ENCODE measurements at places on chromosomes 3 and 15.

DNA sequence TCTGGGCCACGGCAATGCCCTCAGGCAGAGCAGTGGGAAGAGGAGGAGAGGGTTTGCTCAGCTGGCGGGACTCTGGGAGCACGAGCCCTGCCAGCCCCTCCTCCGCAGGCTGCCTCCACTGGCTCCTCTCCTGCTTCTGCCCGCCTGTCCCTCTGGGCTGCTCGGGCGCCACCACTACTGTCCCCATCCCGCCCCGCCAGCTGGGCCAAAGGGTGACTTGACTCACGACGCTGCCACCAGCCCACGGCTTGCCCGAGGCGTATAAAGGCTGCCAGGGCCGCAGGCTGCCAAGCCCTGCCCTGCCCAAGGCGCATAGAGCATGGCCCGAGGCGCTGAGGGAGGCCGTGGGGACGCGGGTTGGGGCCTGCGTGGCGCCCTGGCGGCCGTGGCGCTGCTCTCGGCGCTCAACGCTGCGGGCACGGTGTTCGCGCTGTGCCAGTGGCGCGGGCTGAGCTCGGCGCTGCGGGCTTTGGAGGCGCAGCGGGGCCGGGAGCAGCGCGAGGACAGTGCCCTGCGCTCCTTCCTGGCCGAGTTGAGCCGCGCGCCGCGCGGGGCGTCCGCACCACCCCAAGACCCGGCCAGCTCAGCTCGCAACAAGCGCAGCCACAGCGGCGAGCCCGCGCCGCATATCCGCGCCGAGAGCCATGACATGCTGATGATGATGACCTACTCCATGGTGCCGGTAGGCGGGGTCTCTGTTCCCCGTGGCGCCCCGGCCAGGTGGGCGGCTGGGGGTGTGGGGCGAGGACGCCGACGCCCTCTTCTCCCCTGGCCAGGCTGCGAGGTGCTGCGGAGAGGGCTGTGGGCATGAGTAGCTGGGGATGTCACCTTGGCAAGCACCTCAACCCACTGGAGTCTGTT lies at the start of gene GLDN:
TSS of gene GLDN (plus strand) at position 290 of the 861 bp plus-strand sequence. CDS start at position 320, 30 bp downstream.
- DNase-seq = no peak

DNA sequence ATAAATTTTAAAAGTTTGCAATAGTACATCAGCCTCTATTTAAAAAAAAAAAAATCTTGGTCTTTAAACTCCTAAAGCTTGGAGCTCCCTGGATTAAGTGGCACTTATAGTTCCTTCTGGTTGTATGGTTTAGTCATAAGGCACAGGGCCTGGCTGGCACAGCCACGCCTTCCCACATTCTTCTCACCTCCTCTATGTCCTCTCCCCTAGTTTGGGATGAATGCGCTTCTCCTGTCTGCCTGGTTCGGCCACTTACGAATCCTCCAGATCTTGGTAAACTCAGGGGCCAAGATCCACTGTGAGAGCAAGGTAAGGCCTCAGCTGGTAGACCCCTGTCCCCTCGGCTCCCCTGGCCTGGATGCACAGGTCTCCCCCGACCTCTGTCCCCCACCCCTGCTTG lies 10.0 kb downstream of the ANKDD1A start:
- no peak for DNase-seq

- DNase-seq = no peak
Measured at GRCh38 chr15:93585012-93585411, 496.0 kb upstream of the RGMA start.

DNA sequence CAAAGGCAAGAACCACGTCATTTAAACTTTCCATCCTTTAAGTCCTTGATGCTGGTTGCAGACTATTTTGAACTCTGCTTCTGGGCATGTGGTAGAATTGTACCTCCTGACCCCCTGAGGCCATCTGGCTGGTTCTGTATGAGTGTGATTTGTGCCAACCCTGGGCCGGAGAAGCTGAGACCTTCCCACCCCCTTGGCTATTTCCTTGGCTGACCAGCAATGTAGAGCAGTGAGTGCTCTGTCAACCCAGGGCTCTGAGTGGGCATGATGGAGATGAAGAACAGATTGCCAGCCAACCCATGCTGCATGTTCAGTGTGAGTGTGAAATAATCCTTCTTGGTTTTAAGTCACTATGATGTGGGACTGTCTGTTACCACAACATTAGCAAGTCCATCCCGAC lies 82.1 kb upstream of the RASGRP1 start:
- DNase-seq = no peak

DNA sequence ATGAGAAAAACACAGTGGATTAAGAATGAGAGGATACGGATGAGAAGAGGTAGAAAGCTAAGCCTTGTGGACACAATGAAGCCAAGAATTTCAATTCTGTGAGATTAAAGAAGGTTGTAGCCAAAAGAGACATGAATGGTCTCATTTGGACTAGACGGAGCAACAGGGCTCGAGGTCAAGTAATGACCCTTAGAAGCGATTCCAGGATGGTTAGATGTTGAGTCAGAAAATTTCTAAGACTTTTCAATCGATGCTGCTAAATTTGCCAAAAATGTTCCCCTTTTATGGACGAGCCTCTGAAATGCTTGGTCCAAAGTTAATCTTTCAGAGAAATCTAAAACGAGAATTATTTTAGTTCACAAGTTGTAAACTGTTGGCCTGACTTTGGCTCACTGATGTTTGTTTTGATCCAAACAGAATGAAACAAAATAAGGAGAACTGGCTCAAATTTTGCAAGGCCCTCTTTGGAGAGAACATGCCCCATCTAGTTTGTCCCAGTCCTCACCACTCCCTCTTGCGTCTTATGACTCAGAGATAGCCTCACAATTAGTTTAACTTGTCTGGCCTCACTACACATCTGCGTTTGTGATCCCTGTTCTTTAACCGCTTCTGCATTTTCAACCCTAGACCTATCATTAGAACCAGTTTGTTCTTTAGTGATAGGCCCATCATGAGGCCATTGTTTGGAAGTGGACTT lies 235.5 kb downstream of the PDZRN3 start:
- DNase-seq = no peak

- DNase-seq = no peak
Measured at GRCh38 chr15:24075420-24076089, 388.4 kb upstream of the NDN start.

DNA sequence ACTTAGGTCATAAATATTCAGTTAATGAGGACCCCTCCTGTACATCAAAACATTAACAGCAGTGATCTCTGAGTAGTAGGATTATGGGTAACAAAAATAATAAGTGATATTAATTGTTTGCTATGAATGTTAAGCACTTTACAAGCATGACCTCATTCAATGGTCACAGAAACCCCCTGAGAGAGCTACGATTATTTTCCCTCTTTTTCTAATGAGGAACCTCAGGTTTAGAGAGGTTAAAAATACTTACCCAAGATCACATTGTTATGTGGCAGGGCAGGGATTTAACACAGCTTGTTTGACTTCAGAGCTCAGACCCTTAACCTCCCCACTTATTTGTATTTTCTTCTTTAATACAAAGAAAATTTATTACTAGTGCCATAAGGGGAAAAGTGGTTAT lies 228.2 kb downstream of the TBL1XR1 start:
- no peak for DNase-seq

- no peak for DNase-seq
Measured at GRCh38 chr3:46221938-46222337, 13.8 kb upstream of the CCR1 start.

GRCh38 chr15:35062738-35063099 lies 22.4 kb downstream of the NANOGP8 start:
- no peak for DNase-seq

- DNase-seq = no peak
Measured at GRCh38 chr15:57961919-57962318, 103.6 kb downstream of the ALDH1A2 start.
